ENCODE measurements at places on chromosomes 5 and 9.

- no peak for DNase-seq
Observed at GRCh38 chr5:136811551-136811950, 446.2 kb upstream of the TRPC7 start.

GRCh38 chr9:36842560-36843530 is 191.2 kb downstream of the PAX5 start:
- DNase-seq = no peak

GRCh38 chr5:160423099-160423498 is 1.4 kb downstream of the PTTG1 start:
- DNase-seq = no peak

DNA sequence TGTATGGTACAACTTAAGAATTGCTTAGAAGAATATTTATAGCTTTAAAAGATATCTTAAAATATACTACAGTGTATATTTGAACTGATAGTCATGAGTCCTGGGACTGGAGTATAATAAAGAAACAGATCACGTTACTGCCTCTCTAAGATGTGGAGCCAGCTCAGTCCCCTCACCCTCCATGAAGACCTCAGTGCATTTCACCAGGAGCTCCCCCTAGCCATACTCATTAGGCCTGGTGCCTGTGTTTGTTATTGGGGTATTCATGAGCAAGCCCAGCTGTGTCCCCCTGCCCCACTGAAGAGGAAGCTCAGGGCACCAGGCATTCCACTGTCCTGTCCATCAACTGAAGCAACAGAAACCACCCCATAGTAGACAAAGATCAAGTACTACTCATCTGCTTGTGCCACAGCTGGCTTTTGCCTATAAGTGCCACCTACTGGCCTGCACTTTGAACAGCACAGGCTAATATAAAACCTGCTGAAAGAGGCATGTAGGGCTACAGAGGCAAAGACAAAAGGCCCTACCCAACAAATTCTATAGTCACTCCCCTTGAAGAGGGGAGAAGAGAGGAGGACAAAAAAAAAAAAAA is 850.2 kb upstream of the NUDT12 start:
- DNase-seq = peak; percentile 20

DNA sequence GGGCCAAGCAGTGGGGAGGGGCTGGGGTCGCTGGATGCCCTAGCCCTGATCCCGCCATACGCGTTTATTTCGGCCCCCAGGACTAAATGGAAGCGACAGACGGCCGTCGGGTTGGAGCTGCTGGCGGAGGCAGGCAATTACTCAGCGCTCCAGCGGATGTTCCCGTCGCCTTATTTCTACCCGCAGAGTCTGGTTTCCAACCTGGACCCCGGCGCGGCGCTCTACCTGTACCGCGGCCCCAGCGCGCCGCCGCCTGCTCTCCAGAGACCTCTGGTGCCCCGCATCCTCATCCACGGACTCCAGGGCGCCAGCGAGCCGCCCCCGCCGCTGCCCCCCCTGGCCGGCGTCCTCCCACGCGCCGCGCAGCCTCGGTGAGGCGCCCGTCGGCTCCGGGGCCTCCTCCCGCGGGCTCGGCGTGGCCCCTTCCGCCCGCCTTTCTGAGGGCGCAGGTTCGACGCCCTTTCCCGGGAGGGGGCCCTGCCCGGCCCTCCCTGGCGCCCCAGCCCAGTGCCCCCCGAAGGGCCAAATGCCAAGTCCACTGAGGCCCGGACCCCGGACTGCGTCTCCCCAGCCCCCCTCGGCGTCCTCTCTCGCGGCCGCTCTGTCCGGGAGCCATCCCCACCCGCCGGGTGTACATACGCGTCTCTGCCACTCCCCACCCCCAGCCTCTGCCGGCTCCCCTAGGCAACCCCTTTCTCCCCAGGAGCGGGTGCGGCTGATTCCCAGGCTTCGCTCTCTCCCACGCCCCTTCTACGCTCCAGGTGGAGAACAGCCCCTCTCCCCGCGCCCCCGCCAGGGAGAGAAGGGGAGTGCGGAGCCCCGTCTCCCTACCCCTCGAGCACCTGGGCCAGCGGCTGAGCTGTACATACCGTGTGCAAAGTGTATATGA is 7.0 kb downstream of the BARHL1 start:
- no peak for DNase-seq

- peak; percentile 15 for DNase-seq
Observed at GRCh38 chr9:73081979-73082657, 69.5 kb upstream of the ANXA1 start.

DNA sequence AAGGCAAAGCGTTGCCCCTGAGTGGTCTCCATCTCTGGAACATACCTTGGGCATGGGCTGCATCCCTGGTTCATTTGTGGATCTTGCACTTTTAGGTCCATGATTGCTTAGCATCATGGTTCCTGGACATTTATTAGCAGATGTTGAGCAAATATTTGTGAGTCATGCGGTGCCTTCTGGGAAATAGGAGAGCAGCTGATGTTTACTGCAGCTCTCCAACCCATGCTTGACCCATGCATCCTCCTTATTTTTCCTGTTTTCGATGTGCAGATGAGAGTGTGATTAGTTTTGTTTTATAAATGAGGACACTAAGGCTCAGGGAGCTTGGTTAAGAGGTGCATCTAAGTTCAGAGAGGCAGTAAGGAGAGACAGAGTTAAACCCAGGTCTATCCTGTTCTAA is 253.7 kb downstream of the ICE1 start:
- DNase-seq = no peak

GRCh38 chr5:173697931-173698579 is 81.6 kb upstream of the BOD1 start:
- no peak for DNase-seq

DNA sequence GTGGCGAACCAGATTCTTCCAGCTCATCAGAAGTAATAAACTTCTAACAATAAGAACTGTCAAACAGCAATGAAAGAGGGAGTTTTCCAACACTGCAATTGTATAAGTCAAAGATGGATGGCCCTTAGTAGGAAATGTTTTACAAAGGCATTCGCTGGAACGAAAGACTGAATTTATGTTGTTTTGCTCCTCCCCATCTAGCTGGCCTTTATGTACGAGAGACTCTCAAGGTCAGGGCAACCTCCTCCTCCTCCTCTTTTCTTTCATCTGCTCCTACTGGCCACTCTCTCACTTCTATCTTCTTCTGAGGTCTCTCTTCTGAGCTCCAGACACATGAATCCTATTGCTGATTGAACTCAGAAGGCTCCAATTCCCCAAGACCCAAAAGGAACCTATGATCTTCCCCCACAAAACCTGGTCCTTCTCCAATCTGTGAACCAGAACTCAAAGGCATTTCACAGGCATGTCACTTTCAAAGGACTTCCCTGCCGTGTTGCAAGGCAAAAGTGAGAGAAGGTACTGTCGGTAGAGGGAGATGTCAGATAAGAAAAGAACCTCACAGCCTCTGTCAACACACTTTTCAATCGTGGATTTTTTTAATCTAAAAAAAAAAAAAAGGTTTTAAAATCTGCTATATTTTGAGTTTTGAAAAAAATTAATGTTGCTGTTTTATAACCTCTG is 28.5 kb upstream of the PUM3 start:
- DNase-seq = peak; percentile 27

DNA sequence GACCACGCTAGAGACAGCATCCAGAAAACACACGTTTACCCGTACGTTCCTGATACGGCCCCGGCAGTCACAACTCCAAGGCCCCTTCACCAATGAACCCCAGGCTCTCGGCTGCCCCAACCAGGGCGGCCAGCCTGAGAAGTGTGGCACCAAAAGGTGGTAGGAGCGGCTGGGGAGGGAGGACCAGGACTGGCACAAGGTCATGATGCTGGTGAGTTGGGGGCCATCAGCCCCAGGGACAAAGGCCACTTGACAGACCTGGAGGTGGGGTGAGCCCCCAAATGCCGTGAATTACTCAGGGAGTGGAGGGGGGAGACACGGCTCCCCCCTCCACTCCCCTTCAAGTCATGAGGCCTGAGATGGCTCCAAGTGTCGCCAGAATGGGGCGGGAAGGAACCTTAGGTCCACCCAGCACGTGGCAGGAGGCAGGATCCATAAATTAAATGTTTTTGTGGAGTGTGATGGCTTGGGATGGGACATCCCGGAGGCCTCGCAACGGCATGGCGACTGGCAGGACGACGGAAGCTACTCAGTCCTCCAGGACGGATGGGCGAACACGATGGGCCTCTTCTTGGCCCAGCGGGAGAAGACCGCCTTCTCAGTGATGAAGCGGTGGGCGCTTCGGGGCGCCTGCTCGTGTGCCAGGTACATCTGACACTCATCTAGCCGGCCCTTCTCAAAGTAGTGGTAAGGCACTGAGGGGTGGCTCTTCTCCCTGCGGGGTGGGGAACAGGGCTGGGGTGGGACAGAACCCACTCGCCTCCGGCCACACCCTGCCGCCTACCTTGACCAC is 8.7 kb upstream of the ST6GALNAC6 start:
- no peak for DNase-seq

DNA sequence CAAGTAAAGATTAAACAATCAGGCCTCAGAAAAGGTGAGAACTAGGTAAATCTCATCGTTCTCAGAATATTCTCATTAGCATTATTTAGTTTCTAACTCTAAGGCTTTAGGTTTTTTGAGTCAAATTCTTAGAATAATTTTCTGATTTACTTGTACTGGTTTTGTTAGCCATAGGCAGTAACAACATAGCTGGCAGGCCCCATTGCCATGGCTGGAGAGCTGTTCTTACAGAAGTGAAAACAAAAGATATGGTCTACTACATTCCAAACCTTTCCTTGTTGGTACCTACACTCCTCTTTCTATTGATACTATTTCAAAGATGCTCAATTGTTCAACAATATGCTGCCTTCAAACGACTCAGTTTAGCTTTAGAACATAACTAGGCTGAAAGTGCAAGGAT is 27.3 kb downstream of the IFNW1 start:
- DNase-seq = no peak

DNA sequence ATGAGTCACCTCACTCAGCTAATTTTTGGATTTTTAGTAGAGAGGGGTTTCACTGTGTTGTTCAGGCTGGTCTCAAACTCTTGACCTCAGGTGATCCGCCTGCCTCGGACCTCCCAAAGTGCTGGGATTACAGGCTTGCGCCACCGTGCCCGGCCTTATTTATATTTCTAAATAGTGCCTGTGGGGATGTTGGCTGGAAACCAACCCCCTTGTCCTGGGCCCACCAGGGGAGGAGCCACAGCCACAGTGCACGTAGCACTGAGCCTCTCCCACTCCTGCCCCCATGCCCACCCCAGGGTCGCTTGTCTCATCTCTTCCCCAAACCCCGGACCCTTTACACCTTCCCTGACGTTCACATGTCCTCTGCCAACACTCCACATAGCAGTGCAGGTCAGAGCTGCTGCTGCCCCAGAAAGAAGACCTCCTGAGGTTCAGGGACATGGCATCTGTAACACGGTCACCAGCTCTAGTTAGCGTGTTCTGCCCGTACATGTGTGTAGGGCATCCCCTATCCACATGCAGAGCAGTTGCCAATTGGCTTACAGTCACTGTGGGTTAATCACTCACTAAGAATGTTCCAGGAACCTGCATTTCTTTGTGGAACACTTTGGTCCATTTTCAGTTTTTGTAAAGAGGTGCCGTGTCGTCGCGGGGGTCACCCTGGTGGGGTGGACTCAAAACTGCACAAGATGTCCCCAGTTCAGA is 10.2 kb upstream of the MRPS2 start:
- DNase-seq = no peak

DNA sequence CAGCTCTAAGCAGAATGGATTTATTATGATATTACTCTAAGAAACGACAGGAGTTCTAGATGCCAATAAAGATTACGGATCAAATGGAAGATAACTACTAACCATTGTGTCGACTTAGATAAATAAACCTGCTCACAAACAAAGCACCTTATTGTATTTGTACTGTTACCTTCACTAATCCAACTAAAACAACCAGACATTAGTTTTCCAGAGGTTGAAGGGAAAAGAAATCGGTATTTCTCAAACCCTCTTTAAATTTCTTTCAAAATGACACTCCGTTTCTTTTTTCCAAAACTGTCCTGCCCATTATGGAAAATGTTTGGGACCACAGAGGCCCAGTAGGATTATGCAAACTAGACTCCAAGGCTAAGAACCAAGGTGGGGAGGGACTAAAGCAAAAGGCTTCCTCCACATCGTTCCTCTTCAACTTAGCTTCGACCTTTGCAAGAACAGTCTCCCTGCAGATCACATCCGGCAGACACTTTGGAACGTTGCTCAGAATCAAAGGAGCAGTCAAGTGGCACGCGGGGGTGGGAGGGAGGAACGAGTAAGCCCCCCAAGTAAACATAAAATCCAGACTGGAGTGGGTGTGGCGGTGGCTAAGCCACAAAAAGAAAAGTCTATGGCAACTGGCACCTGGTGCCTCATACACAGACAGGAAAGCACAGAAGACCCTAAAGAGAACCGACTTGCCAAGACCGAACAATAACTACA is 2.7 kb downstream of the MLLT3 start:
- DNase-seq = peak; percentile 20

GRCh38 chr9:117276444-117276843 is 138.4 kb downstream of the ASTN2 start:
- no peak for DNase-seq

GRCh38 chr5:95081982-95082381 is 202.9 kb downstream of the MCTP1 start:
- DNase-seq = peak; percentile 3

GRCh38 chr5:102668220-102668932 is 86.7 kb upstream of the PAM start:
- DNase-seq = no peak

DNA sequence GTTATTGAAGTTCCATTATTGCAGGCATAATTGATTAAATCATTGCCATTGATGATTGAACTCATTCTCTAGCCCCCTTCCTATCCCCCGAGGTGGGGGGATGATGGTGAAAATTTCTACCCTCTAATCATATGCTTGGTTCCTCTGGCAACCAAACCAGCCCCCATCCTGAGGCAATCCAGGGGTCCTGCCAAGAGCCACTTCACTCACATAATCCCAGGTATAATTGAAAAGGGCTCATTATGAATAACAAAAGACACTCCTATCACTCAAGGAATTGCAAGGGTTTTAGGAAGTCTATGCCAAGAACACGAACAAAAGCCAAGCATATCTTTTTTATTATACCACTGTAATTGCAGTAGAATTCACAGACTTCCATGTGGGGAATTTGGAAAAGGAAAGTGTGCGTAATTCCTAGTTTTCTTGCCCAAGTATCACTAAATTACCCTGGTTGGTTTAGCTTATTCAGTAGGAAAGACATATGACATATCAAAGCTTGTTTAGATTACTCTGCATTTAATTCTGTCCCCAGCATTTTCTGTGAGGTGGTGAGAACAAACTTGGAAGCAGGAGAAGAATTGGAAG is 130.7 kb upstream of the TAF11L2 start:
- DNase-seq = no peak

DNA sequence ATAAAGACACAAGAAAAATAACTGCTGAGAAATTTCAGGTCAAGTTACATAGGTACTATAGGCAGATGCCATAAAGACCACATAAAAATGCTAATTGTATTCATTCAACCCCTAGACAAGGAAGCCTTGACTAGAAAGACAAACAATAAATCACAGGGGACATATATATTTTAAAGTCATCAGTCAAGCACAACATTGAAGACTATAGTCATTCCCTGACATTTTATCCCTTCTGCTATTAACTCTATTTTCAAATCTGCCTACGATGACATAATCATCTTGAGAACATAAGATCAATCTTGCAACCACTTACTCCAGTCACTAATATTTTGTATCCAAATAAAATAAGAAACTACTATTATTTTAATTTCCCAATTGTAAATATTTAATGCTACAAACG is 38.3 kb downstream of the FAM13B start:
- DNase-seq = no peak

GRCh38 chr5:116778032-116778431 is 203.4 kb upstream of the SEMA6A start:
- no peak for DNase-seq

All from neuronal stem cell (in vitro differentiated cells).